Epithelial cell of alveolus of lung (primary cell): ENCODE measurements at places on chromosomes 5 and 9. TPM values are rescaled to one million over a fixed set of nuclear protein-coding genes. Genes with fewer than 3 reads are reported as not detected.

The PCDHGA8 gene
- total RNA-seq, result 0.65 and 1.2 TPM in 2 replicates

The PRXL2C gene
- 7.9 and 8.4 TPM in 2 replicates for total RNA-seq

The SHB gene
- total RNA-seq, result 12.3 and 16.5 TPM in 2 replicates

The SLC4A9 gene
- total RNA-seq, result not detected in 2 replicates

The POC5 gene
- total RNA-seq, result 12.0 and 17.9 TPM in 2 replicates

The AGXT2 gene
- not detected in 2 replicates for total RNA-seq

The FGF18 gene
- not detected in 2 replicates for total RNA-seq

The PCDHGA7 gene
- total RNA-seq, result 0.65 and 4.0 TPM in 2 replicates
